ENCODE measurements at places on chromosomes 7 and 10. TPM values are rescaled to one million over a fixed set of nuclear protein-coding genes. Genes with fewer than 3 reads are reported as not detected.

GRCh38 chr7:112444505-112444904 is 5.8 kb upstream of the IFRD1 start:
- no peak for DNase-seq

DNA sequence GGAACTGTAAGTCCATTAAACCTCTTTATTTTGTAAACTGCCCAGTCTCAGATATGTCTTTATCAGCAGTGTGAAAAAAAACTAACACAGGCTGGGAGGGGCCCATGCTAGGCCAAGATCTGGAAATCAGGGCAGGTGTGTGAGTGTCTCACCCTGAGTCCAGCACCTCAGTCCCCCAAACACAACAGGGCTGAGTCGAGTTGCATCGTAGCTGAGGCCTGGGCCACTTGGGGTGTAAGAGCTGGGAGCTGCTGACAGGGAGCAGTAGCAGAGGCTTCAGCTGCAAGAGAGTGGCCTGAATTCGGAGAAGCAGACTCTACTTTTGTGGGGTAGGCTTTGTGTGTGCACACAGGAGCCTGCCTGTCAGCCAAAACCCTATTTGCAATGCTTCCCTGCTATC is 553.1 kb downstream of the PTPRN2 start:
- no peak for DNase-seq

- no peak for DNase-seq
These were observed 253.7 kb downstream of the ELMO1 start for GRCh38 chr7:37194943-37195342.

- no peak for DNase-seq
These were observed 11.7 kb upstream of the TMEM106B start for GRCh38 chr7:12199363-12199762.

DNA sequence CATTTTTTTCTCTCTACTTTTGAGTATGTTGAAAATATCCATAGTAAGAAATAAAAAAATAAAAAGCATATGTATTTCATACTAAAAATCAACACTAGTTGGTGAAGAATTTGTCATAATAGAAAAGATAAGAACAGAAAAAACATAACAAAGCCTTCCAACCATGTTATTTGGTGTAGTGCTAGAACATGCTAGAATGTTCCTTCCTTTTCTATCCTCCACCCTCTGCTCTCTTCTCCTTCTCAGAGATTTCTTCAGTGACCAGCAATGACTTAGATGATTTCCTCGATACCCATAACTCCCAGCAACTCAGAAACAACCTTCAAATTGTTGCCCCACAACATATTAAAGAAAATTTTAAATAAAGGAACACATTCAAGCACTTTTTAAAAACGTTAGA is 2.6 kb downstream of the ZC3HAV1 start:
- no peak for DNase-seq

DNA sequence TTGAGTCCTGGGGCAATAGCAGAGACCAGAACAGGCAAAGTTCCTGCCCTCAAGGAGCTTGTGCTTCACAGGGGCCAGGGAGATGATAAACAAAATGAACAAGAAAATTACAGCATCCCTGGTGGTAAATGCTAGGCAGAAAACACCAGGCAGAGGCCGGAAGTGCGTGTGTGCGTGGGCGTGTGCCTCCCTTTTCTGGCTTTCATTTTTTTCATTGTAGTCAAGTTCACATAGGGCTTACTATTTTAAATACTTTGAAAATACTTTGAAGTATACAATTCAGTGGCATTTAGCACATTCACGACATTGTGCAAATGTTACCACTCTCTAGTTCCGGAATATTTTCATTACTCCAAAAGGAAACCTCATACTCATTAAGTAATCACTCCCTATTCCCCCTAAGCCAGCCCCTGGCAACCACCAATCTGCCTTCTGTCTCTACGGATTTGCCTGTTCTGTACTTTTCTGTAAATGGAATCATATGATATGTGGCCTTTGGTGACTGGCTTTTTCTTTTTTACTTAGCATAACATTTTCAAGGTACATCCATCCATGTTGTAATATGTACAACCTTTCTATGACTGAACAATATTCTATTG is 88.1 kb upstream of the PDCD4 start:
- DNase-seq = no peak

DNA sequence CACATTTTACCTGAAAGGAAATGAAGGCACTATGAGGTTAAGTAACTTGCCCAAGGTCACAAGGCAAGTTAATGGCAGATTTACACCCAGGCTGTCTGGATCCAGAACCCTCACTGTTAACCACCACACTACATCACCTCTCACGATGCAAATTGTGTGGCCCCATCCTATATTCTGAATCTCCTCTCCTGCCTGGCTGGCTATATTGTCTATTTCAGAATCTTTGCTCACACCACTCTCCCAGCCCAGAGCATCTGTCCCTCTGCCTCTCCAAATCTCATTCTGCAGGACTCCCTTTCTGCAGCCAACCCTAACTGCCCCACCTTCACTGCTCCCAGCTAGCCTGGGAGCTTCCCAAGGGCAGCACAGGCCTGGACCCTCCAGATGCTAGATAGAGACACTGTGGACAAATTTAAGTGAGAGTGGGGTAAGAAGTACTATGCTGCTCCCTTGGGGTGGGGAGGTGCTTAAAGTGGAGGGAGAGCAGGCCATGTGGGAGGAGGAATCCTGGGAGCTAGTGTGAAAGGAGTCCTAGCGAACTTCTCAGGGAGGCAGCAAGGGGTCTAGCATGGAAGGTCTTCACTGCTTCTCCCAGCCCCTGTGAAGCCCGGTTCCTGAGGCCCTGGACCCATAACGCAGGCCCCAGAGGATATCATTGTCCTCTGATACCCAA is 786 bp downstream of the CUEDC2 start:
- peak; percentile 58 for DNase-seq

DNA sequence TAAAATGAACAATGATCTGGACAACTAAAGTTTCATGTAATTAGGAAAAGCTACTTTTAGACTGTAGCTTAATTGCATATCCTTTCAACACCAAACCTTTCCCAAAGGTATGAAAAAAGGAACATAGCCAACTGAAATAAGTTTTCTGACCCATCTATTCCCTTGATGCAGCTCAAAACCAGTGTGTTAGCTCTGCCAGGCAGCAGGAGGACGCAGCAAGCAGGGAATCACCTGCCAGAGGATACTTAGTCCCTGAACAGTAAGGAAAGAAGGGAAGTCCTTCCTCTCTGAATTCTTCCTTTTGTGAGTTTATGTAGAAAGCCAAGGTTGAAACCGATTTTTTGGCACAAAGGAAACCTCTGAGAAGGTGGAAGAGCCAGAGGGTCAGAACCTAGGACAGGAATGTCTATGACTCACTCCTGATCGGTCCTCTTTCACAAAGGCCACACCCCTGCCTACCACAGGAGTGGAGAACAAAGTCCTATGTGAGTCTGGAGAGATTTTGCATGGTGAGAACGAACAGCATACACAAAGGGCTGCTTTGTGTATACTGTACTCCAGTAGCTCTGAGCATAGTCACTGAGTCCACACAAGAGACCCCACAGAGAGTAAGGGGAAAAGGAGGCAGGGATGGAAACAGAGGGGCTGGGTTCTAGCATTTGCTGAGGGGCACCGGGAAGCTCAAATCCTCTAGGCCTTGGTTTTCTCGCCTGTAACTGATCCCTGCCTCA is 68.8 kb upstream of the GSDME start:
- DNase-seq = no peak

- peak; percentile 71 for DNase-seq
These were observed 1.0 kb downstream of the SEPHS1 start for GRCh38 chr10:13347043-13347499.

DNA sequence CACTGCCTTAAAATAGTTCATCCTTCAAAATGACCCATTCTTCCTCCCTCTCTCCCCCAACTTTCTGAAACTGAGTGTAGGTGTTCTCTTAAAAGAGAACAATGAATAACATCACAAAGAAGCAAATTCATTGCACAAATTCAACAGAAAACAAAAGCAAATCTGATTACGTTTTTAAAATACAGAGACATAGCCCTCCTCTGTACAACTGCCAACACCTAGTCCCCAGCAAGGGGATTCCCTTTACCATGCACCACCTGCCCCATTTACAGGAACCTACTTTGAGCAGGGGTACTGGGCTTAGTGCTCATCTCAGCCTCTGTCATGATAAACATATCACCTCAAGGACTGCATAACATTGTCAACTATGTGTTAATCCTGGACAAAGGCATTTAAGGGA is 302.8 kb upstream of the AOAH start:
- no peak for DNase-seq

GRCh38 chr10:43607199-43607573 is 948 bp downstream of the ZNF485 start:
- no peak for DNase-seq

DNA sequence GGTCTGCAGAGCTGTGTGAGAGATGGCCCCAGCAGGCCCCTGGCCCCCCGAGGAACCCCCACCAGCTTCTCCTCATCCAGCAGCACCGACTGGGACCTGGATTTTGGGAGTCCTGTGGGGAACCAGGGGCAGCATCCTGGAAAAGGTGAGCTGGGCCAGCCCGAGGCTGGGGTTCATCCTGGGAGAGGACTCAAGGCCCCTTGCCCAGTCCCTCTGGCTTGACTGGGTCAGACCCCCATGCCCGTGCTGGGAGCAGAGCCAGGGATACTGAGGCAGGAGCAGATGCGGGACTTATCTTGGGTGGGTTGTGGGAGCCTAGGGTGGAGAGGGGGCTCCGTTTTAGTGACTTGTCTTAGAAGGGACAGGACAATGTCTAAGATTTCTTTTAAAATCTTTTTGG is 47.5 kb downstream of the ZNF467 start:
- no peak for DNase-seq

DNA sequence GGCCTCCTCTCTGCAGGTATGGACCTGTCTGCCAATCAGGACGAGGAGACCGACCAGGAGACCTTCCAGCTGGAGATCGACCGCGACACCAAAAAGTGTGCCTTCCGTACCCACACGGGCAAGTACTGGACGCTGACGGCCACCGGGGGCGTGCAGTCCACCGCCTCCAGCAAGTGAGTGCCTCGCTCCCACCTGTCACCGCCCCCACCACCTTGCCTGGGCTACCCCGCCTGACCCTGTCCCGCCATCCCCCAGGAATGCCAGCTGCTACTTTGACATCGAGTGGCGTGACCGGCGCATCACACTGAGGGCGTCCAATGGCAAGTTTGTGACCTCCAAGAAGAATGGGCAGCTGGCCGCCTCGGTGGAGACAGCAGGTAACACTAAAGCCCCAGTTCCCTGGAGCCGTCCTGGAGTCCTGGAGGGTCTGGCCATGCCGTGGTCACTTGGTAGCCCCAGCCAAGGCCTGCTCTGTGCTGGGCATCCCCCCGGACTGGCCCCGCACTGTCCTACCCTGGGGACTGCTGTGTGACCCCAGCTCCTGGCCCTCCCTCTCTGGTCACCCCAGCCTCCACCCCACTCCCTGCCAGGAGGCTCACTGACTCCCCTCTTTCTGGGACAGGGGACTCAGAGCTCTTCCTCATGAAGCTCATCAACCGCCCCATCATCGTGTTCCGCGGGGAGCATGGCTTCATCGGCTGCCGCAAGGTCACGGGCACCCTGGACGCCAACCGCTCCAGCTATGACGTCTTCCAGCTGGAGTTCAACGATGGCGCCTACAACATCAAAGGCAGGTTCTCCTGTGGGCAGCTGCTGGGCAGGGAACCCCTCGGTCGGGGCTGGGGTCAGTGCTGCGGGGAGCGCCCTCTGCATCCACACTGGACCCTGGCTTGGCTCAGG is 178.0 kb downstream of the RNF216 start:
- DNase-seq = no peak

DNA sequence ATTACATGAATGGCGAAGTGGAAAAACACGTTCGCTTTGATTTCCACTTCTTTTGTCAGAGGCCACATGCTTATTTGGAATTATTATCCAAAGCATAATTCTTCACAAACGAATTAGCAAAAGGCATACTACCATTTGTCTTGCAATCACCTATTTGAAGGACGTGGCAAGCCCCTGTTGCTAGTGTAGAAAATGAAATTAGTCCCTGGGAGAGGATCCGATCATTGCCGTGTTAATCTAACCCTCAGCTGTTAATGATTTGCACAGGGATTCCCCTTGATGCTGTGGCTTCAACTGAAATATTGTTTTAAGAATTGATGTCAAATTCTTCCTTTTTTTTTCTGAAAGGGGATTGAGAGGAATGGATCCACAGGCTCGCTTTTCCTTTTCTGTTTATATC is 4.6 kb downstream of the AGMO start:
- DNase-seq = no peak

DNA sequence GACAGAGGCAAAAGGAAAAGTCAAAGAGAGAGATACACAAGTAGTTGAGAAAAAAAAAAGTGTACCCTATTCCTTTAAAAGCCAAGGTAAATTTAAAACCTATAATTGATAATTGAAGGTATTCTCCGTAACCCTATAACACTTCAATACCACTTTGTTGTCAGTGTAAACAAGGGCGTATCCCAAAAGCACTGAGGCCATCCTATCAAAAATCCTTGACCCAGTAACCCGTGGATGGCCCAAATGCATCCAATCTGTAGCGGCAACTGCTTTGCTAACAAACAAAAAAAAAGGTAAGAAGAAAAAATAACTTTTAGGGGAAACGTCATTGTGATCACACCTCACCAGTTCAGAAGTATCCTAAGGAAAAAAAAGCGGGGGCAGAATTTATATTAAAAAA is 5.1 kb upstream of the NAPEPLD start:
- DNase-seq = no peak

The CAMK1D gene
- total RNA-seq = 0.11 TPM

The TAS2R41 gene
- total RNA-seq = not detected

The TMEM168 gene
- total RNA-seq = 27.4 TPM

The DENND10 gene
- total RNA-seq = 57.2 TPM
